ENCODE measurements at places on chromosomes 5 and 9.

DNA sequence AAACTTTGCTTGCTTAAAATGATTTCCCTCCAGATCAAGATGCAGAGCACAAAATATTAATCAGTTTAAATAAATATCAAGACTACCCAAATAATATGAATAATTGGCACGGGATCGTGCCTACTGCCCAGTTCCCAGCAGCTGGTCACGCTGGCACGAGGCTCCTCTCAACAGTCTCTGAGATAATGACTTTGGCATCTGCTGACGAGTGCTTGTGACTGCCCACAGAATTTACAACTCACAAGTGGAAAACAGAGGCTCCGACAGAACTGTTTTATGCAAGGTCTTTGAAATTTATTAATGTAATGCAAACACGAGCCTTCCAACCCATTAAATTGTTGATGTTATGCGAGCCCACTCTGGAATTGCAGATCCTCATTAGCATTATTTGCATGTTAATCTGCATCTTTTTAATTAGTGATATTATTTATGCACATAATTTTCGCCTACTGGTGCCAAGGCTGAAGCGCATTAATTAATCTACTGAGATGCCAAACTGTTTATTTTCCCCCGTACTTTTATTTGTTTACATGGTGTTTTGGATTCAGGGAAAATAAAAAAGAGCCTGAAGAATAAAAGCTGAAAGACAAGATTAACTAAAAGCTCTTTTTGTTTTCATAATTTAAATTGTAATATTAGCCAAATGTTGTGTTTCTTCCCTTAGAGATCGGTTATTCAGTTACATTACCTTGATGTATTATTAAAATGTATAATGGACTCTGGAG is 369.3 kb upstream of the IRX1 start:
- DNase-seq: no peak

GRCh38 chr9:133344979-133345378 is 3.0 kb downstream of the MED22 start:
- DNase-seq: no peak

GRCh38 chr5:57804007-57804444 is 321.4 kb upstream of the ACTBL2 start:
- DNase-seq: peak; percentile 94

- peak; percentile 88 for DNase-seq
Measured at GRCh38 chr9:81772144-81772543, 82.8 kb upstream of the TLE1 start.

DNA sequence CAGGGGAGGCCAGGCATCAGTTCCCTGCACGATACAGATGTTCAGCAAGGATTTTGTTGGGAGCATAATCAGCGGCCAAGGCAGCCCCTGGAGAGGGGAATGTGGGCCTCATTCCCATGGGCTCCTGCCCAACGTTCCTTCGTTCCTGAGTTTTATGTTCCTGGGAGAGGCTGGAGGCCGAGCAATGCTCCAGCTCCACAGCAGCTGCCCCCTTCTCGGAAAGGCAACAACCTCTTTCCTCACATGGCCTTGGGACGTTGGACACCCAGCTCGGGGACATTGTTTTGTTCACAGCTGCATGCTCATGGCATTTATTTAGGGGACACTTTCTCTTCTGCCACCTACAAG is 63.8 kb upstream of the COL15A1 start:
- no peak for DNase-seq

DNA sequence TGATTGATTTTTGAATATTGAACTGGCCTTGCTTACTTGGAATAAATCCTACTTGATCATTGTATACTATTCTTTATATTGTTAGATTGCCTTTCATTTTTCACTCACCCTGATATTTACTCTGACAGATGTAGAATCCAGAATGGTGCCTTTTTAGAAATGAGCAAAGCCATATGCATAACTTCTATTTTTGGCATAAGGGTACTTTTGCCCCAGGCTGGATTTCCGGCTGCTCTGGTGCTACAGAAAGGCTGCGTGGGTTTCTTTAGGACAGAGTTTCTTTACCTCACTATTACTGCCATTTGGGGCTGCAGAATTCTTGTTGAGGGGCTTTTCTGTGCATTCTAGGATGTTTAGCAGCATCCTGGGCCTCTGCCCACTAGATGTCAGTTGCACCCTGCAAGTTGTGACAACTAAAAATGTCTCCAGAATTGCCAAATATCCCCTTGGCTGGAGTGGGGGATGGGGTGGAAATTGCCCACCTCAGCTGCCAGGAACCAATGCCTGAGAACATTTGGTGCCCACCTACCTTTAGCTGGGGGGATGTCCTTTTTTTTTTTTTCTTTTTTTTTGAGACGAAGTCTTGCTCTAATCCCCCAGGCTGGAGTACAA is 50.1 kb downstream of the SLC36A1 start:
- no peak for DNase-seq

DNA sequence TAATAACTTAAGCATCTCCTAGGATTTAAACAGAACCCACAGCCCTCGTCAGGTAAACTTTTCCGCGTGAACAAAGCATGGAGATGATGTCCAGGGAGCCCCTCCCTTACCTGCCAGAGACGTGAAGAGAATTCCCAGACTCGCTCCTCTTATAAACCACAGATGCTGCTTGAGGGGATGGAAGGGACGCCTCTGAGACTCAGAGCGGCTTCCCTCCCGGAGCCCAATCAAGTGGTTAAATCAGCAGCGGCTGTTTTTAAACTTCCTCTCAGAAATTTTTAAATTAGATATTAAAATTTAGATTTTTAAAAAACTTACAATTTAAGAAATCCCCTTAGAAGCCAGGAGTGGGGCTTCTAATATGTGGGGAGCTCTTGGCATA is 71.8 kb downstream of the RAPGEF1 start:
- DNase-seq: no peak

- peak; percentile 8 for DNase-seq
Measured at GRCh38 chr5:11494340-11494739, 409.9 kb downstream of the CTNND2 start.

GRCh38 chr9:115328677-115329076 is 210.7 kb upstream of the TNC start:
- peak; percentile 64 for DNase-seq

GRCh38 chr9:2559192-2560152 is 62.1 kb upstream of the VLDLR start:
- DNase-seq: peak; percentile 97

- DNase-seq: no peak
Measured at GRCh38 chr5:102796498-102796897, 41.4 kb downstream of the PAM start.

- DNase-seq: peak; percentile 81
Measured at GRCh38 chr5:41527201-41527779, 16.9 kb upstream of the PLCXD3 start.

GRCh38 chr5:83417884-83418283 is 53.7 kb upstream of the VCAN start:
- DNase-seq: no peak

DNA sequence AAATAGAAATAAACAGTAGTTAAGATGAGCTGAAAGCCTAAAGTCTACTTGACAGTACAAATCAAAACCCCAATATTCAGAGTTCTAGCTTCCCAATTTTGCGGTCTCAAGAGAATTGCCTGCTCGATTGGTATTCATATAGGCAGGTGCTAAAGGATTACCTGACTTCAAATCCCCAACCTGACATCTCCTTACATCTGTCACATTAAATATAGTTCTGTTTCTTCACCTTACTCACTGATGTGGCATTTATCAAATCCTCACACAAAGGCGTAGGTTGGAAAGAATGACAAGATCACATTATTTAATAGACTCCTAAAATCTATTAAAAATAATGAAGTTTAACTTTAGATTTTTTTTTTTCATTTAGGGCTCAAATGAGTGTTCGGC is 72.8 kb upstream of the ANKH start:
- no peak for DNase-seq

DNA sequence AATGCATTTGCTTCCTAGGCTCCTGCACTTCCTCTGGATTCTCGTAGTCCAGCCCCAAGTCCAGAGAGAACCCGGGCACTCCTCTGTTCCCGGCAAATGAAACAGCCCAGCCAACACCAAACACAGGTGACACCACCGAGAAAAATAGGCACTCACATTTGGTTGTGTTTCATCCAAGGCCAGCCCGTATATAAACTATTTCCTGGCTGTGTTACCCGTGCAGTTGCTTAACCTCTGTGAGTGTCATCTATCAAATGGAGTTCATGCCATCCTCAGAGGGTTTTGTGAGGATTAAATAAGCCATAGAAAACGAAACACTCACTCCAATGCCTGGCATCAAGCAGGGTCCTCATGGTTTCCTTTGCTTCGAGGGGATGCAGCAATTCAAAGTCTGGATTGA is 115.2 kb downstream of the BOD1 start:
- no peak for DNase-seq

GRCh38 chr9:114893221-114894010 is 37.0 kb downstream of the TNFSF8 start:
- no peak for DNase-seq

All from fibroblast of skin of back (primary cell).